ENCODE measurements at places on chromosomes 3 and 15. TPM values are rescaled to one million over a fixed set of nuclear protein-coding genes. Genes with fewer than 3 reads are reported as not detected.

DNA sequence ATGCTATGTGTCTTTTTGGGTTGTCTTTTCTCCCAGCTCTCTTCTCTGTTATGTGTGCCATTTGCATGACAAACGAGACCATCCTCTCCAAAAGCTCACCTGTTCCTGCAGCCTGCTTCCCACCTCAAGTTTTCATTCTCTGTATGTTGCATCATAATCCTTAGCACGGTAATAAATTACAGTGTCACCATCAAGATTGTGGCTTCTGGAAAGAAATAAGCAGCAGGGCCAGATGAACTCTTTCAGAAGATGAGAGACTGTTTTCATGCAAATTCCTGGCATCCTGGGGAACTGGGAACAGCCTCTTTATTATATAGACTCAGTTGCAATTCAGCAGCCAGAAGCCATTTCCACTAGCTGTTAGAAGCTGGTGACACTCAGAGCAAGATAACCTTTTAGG lies 436.7 kb downstream of the EPHB1 start:
- no peaks in the 10 kb centered on the region for H3K4me1 ChIP-seq
- DNase-seq, result no peak
- H3K36me3 ChIP-seq, result no peaks in the 10 kb centered on the region
- H3K27ac ChIP-seq, result no peak overlapping the region

GRCh38 chr15:70199540-70200410 lies 102.1 kb upstream of the TLE3 start:
- H3K36me3 ChIP-seq, result no peaks in the 10 kb centered on the region
- no peak overlapping the region for H3K4me3 ChIP-seq
- no peak overlapping the region for H3K27ac ChIP-seq
- DNase-seq, result no peak
- no peaks in the 10 kb centered on the region for H3K4me1 ChIP-seq
- no peaks in the 10 kb centered on the region for H3K27me3 ChIP-seq

DNA sequence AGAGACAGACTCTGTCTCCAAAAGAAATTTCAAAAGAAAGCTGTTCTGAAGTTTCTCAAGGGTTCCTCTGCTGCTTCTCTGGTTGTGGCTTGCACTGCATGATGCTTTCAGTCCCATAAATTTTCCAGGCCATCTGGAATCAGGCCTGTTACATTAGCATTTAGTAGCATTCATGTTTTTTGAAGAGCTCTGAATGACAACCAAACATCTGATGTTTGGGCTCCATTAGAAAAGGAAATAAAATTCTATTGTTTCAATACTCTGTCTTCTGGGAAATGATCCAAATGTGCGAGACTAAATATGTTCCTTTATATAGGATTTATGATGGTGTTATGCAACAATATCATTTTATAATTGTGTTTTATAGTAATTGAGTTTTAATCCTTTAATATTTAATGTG lies 455.8 kb downstream of the GABRG3 start:
- no peak for DNase-seq
- H3K27ac ChIP-seq, result no peak overlapping the region

Gene RAB6B
- total RNA-seq, result 0.75 TPM

Gene INKA1
- total RNA-seq, result 1.3 TPM

All from PC-3 (cell line).